ENCODE measurements at places on chromosomes 5 and 9.

GRCh38 chr5:31776976-31777651 is 138.2 kb downstream of the PDZD2 start:
- DNase-seq, result no peak

DNA sequence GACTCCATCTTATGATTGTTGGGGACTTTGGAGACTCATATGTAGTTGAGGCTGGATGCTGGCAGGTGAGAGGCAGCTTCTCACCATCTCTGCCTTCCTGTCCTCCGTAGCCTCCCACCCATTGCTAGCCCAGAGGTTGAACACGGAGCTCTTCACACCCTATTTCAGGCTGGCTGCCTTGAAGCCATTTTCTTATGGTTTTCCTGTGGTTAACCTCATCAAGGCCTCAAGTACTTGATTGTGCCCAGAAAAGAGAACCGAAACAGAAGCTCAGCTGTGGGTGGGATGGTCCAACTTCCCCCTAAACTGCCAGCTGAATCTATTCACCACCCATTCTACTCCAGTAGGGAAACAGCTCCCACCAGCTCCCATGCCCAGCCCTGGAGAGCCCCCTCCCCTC is 102.9 kb downstream of the LIFR start:
- peak; percentile 76 for DNase-seq

GRCh38 chr5:135195270-135195608 is 161.2 kb upstream of the PITX1 start:
- no peak for DNase-seq

- no peak for DNase-seq
Measured at GRCh38 chr5:65625743-65626142, 916 bp downstream of the SHLD3 start.

GRCh38 chr5:180340856-180341255 is 12.3 kb downstream of the GFPT2 start:
- no peak for DNase-seq

GRCh38 chr5:68849906-68850305 is 243.9 kb upstream of the SLC30A5 start:
- DNase-seq, result no peak

GRCh38 chr5:33832404-33833236 is 59.2 kb downstream of the ADAMTS12 start:
- no peak for DNase-seq

DNA sequence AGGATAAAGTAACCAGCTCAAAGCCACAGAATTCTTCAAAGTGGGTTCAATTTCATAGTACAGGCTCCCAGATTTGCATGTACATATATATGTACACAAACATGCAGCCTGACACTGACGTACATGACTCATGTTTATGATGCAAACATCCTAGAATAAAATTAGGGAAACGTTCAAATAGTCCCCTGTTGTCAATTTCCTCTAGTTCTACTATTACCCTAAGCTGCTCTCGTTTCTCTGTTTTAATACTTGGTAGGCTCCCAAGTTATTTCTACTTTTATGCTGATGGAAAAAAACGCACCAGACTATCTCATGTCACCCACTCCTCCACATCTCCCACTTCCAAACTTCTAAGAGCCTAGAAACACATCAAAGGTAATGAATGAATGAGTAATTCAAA is 229.7 kb downstream of the EPB41L4A start:
- DNase-seq, result no peak

DNA sequence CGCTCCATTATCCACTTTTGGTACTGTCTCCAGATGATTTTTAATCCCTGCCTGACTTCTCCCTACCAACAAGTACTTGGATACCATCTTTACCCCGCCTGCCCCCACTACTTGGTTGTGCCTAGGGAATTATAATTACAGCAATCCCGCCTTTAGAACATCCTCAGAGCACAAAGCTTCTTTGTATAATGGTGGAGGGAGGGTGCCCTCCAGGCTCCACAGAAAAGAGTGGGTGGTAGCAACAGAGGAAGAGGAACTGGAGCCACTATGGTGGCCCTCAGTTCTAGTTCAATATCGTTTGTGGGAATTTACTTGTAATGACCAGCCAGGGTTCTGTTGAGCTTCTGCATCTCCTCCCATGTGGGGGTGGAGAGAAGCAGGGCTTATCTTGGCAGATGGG is 79.0 kb upstream of the RNF38 start:
- no peak for DNase-seq

GRCh38 chr9:136314056-136314416 is 10.1 kb upstream of the CCDC187 start:
- DNase-seq, result no peak

GRCh38 chr5:76818844-76819831 is at the start of gene F2RL1:
F2RL1 (plus strand) TSS chr5:76819030; CDS start chr5:76819183, 153 bp downstream.
- DNase-seq, result peak; percentile 59

DNA sequence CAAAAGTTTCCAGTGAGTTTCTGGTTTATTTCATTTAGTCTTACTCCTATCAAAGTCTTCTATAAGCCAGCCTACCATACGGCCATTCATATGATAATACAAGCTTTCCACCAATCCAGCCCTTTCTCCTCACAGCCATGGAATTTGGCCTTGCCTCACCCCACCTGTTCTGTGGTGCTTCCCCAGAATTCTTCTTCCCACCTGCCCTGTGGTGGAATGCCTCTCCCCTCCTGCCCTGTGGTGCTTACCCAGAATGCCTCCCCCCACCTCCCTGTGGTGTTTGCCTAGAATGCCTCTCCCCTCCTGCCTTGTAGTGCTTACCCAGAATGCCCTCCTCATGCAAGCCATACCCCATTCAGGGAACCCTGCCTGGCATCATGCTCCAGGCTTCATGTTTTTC is 90.3 kb upstream of the APC start:
- DNase-seq, result no peak

- DNase-seq, result no peak
Measured at GRCh38 chr9:133974631-133975341, 17.3 kb downstream of the VAV2 start.

GRCh38 chr9:114157516-114158176 is 2.3 kb downstream of the COL27A1 start:
- DNase-seq, result no peak

- DNase-seq, result no peak
Measured at GRCh38 chr9:35303567-35303966, 141.8 kb downstream of the UNC13B start.

- no peak for DNase-seq
Measured at GRCh38 chr9:109304347-109304746, 16.5 kb downstream of the EPB41L4B start.

DNA sequence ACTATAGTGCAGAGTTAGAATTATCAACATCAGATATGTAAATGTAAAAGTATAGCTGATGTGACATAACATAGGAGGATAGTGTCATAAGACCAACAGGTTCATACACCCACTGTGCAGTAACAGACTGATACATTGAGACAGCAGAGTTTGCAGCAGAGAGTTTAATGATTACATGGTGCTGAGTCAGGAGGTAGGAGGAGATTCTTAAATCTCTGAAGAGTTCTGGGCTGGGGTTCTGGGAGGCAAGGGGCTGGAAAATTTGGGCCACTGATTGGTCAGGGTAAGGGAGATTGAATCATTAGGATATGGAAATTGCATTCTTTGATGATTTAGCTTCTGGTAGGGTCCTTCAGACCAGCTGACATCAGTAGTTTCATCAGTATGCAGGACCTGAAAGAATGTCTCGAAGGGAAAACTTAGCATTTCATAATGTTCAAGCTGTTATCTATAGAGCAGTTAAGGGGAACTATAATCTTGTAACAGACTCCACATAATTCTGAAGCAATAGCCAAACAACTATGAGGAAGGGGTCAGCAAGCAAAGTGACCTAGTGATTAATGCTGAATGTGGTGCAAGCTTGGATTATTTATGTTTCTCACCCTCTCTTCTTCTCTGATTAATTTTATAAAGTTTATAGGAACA is 35.6 kb downstream of the CCL28 start:
- DNase-seq, result no peak

GRCh38 chr9:86909388-86909787 is 37.9 kb downstream of the GAS1 start:
- no peak for DNase-seq
